ENCODE measurements at places on chromosomes 16 and 17. TPM values are rescaled to one million over a fixed set of nuclear protein-coding genes. Genes with fewer than 3 reads are reported as not detected.

DNA sequence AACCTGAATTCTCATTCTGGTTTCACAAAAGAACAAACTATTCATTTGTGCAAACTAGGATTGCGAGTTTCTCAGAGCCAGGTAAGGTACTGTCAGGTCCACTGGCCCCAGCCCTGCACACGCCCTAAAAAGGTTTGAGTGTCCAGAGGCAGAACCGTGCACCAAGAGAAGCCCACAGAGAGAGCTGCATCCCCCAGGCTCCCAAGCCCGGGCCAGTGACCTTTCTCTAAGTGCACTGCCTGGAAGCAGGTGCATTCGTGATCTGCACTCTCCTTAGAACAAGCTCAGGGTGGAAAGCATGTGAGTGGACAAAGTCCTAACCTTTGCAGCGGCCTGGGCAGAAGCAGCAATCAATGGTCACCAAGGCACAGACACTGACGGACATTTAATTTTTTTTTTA, 26.8 kb downstream of the MEAK7 start:
- no peaks in the 10 kb centered on the region for H3K27me3 ChIP-seq
- H3K4me1 ChIP-seq: peaks cover 10% of the 10 kb centered on the region
- no peak overlapping the region for H3K27ac ChIP-seq
- DNase-seq: peak; percentile 44
- H3K36me3 ChIP-seq: peaks cover 31% of the 10 kb centered on the region

The PPY gene
- total RNA-seq: 65.9 TPM

GRCh38 chr17:66840061-66840460, 5.1 kb downstream of the CACNG5 start:
- DNase-seq: no peak
- no peak overlapping the region for H3K27ac ChIP-seq
- H3K36me3 ChIP-seq: no peaks in the 10 kb centered on the region
- no peak overlapping the region for H3K4me3 ChIP-seq

DNA sequence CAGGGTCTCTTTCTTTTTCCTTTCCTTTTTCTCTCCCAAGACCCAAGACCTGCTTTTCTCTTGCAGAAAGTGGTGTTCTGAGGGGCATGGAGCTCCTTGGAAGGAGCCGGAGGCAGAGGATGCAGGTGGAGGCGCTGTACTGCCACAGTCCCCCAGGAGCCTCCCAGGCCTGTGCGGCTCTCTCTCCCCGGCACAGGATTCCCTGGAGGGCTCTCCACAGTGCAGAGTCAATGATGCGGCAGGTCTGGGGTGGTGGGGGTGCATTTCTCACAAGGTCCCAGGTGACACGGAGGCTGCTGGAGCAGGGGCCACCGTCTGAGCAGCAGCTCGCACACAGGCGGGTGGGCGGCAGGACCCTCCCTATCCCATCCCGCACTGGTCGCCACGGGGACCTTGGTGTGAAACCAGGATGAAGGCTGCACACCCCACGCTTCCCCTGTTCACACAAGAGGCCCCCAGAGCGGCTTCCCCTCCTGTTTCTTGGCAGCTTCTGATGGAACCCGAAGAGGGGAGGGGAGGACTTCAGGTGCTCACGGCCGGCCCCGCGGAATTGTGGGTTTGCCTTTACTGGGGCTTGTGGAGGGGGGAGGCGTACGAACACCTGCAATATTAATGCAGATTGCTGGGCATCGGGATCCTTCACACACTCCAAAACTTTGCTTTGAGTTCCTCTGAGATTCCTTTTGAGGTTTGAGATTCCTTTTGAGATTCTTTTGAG, 186.9 kb downstream of the ENGASE start:
- no peak for DNase-seq
- no peak overlapping the region for H3K27ac ChIP-seq
- H3K27me3 ChIP-seq: peaks cover 36% of the 10 kb centered on the region
- H3K4me1 ChIP-seq: no peaks in the 10 kb centered on the region
- no peaks in the 10 kb centered on the region for H3K36me3 ChIP-seq

The CMTM1 gene
- 8.4 TPM for total RNA-seq

- no peaks in the 10 kb centered on the region for H3K4me1 ChIP-seq
- no peak for DNase-seq
- H3K27me3 ChIP-seq: peaks cover 16% of the 10 kb centered on the region
- H3K36me3 ChIP-seq: no peaks in the 10 kb centered on the region
- no peak overlapping the region for H3K27ac ChIP-seq
- H3K4me3 ChIP-seq: no peak overlapping the region
These were observed 31.9 kb upstream of the ACSF3 start for GRCh38 chr16:89061590-89062380.

DNA sequence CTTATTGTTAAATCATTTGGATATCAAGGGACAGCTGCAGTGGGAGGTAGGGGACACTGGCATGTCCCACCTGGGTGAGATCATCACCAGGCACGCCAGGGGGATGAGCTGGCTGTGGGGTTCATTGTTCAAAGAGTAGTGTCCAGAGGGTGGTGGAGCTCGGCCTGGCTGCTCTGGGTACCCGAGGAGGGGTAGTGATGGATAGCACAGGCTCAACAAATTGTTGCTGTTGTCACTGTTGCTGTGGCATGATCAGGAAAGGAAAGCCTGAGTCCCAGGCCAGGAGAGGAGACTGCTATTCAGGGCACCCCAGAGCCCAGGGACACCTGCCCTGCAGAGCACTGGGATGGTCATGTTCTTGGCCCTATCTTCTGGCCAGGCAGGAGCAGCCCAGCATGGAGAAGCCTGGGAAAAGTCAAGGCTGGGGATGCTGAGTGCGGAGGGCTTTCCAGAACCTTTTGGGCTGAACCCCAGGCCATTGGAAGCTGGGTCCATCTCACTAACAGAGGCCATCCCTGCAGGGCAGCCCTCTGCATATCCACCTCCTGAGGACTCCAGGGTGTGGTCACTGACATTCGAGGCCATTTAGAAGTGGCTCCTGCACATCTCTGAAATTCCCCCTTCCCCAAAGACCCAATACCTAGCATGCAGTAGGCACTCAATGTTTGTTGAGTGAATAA, 12.1 kb downstream of the BEAN1 start:
- no peaks in the 10 kb centered on the region for H3K4me1 ChIP-seq
- H3K36me3 ChIP-seq: no peaks in the 10 kb centered on the region
- peaks cover 35% of the 10 kb centered on the region for H3K27me3 ChIP-seq
- no peak overlapping the region for H3K4me3 ChIP-seq
- H3K27ac ChIP-seq: no peak overlapping the region
- no peak for DNase-seq

GRCh38 chr17:44053125-44053872, 13.2 kb downstream of the LSM12 start:
- H3K27me3 ChIP-seq: no peaks in the 10 kb centered on the region
- H3K4me3 ChIP-seq: no peak overlapping the region
- peaks cover 12% of the 10 kb centered on the region for H3K4me1 ChIP-seq
- peaks cover 20% of the 10 kb centered on the region for H3K36me3 ChIP-seq

DNA sequence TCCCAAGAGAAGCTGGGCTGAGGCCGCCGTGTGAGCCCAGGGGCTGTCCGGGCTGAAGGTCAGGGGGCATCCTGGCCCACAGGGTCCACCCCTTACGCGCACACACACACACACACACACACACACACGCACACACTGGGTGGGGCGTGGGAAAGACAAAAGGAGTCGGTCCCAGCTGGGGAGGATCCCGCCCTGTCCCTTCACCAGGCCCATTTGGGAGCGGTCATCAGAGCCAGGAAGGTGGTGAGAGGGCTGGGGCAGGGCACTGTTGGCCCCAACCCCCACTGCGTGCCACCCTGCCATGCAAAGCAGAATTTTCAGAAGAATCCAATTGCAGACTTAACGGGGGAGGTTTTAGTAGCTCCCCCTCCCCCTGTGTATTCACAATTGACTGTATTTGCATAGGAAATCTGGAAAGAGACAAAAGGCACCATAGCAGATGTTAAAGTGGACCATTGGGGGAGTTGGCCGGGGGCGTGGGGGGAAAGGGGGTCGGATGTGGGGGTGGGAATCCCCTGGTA, 11.3 kb upstream of the CD300A start:
- no peaks in the 10 kb centered on the region for H3K36me3 ChIP-seq
- no peak for DNase-seq
- H3K27ac ChIP-seq: no peak overlapping the region
- H3K27me3 ChIP-seq: peaks cover 33% of the 10 kb centered on the region

DNA sequence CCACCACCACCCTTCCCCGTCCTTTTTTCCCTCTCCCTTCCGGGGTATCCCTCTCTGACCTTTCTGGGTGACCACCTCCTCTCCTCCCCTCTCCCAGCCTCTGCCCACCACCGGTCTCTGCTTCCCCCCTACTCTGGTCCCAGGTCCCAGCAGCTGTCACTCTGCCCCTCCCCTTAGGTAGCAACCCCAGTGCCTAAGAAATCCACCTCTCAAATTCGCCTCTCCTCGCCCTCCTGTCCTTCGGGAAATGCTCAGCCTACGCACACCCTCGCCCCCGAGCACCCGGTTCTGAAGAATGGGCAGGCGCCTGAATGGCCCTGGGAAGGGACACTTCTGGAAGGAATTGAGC, 775 bp upstream of the SP6 start:
- DNase-seq: no peak
- peaks cover 9% of the 10 kb centered on the region for H3K4me1 ChIP-seq
- H3K4me3 ChIP-seq: peak overlapping the region; percentile 64
- no peak overlapping the region for H3K27ac ChIP-seq
- peaks cover 90% of the 10 kb centered on the region for H3K27me3 ChIP-seq

The PTX4 gene
- not detected for total RNA-seq

DNA sequence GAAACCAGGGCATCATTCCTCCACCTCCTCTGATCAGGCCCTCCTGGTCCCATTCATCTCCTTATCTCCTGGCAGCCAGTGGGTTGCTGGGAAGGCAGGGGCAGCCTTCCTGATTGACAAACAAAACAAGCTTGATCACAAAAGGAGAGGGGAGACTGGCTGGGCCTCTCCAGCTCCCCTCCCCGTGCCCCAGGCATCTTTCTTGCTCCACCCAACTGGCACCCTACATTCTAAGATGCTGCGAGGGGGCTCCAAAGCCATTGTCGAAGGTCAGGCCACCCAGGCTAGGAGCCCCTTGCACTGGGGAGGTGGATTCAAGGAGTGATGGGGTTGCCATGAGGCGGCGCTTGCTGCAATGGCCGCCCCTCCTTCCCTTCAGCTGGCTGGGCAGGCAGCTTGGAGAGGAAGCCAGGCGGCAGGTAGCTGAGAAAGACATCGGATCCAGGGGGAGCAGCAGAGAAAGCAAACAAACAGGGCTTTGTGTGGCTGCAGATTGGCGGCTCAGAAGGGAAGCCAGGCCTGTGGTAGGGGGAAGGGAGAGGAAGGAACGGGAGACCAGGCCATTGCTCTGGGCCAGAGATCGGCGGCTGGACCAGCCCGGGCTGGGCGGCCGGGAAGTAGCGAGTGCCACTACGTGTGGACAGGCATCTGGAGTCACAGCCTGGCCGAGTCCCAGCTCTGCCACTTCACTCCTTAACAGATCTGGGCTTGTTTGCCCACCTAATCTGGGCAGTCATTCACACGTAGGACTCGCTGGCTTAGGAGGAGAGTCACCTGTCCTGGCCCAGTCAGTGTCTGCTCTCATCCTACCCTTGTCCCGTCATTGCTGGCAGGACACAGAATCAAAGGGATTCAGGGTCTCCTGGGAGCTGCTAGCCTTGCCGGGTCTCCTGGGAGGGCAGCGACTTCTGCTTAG, 12.3 kb downstream of the RAI1 start:
- H3K27me3 ChIP-seq: no peaks in the 10 kb centered on the region
- DNase-seq: no peak
- H3K27ac ChIP-seq: peak overlapping the region; percentile 99
- peaks cover 73% of the 10 kb centered on the region for H3K4me1 ChIP-seq
- peak overlapping the region; percentile 88 for H3K4me3 ChIP-seq

DNA sequence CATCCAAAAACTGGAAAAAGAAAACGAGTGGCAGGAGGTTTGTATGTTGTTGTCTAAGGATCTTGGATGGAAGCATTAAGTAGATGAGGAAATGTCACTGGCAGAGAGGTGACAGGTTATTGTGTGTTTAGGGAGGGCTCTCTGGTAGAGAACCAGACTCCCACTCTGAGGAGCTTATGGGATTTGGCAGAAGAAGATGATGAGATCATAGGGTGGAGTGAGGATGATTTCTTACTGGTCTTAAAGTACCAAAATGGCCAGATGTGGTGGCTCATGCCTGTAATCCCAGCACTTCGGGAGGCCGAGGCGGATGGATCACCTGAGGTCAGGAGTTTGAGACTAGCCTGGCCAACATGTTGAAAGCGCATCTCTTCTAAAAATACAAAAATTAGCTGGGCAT, 9.0 kb downstream of the WWOX start:
- H3K27ac ChIP-seq: no peak overlapping the region
- no peak for DNase-seq
- no peaks in the 10 kb centered on the region for H3K27me3 ChIP-seq
- peaks cover 2% of the 10 kb centered on the region for H3K4me1 ChIP-seq
- no peak overlapping the region for H3K4me3 ChIP-seq
- peaks cover 23% of the 10 kb centered on the region for H3K36me3 ChIP-seq

- H3K4me3 ChIP-seq: no peak overlapping the region
- H3K27ac ChIP-seq: no peak overlapping the region
- no peaks in the 10 kb centered on the region for H3K4me1 ChIP-seq
- DNase-seq: no peak
These were observed 12.1 kb downstream of the HEATR9 start for GRCh38 chr17:35856603-35857002.

The OTOP3 gene
- 1.3 TPM for total RNA-seq

DNA sequence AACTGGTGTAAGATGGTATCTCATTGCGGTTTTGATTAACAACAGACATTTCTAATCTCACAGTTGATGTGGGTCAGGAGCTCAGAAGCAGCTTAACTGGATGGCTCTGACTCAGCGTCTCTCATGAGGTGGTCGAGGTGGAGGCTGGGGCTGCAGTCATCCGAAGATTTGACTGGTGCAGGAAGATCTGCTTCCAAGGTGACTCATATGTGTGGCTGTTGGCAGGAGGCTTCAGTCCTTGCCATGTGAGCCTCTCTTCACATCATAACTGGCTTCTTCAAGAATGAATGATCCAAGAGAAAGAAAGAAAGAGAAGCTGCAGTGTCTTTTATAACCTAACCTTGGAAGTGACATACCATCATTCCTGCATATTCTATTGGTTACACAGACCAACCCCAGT, 376.1 kb downstream of the SEC14L1 start:
- H3K4me3 ChIP-seq: no peak overlapping the region
- no peaks in the 10 kb centered on the region for H3K27me3 ChIP-seq
- H3K4me1 ChIP-seq: no peaks in the 10 kb centered on the region
- H3K27ac ChIP-seq: no peak overlapping the region
- no peak for DNase-seq
- H3K36me3 ChIP-seq: no peaks in the 10 kb centered on the region

The KCNJ12 gene
- total RNA-seq: 2.2 TPM

DNA sequence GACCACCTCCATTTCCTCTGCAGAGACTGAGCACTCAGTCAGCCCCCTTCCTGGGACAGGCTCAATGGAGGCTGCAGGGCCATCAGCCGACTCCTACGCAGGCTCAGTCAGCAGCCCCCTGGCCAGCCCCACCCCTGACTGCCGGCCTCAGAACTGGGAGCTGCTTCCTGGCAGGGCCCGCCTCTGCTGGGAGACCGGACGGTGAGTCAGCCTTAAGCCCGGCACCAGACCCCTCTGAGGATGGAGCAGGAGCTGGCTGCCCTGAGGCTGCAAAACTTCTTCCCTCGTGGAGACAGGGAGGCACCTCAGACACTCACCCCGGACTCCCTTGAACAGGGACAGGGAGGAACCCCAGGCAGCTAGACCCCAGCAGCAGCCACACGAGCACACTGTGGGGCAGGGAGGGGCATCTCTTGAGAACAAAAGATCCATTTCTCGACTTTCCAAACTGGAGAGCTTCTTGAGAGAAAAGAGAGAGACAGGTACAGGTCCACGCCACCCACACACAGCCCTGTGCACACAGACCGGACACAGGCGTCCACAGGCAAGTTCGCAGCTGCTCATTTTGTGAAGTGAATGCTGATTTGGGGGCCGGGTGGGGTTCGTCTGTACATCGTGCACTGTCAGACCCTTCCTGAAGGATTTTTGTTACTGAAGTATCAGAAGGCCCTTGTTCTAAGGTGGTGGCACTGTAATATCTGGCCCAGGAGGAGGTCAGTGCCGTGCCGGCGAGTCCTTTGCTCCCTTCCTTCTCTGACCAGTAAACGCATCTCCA, 1.3 kb upstream of the TUBB3 start:
- peaks cover 25% of the 10 kb centered on the region for H3K27me3 ChIP-seq
- H3K4me3 ChIP-seq: peak overlapping the region; percentile 91
- no peaks in the 10 kb centered on the region for H3K4me1 ChIP-seq
